ENCODE measurements at places on chromosomes 13 and 19.

DNA sequence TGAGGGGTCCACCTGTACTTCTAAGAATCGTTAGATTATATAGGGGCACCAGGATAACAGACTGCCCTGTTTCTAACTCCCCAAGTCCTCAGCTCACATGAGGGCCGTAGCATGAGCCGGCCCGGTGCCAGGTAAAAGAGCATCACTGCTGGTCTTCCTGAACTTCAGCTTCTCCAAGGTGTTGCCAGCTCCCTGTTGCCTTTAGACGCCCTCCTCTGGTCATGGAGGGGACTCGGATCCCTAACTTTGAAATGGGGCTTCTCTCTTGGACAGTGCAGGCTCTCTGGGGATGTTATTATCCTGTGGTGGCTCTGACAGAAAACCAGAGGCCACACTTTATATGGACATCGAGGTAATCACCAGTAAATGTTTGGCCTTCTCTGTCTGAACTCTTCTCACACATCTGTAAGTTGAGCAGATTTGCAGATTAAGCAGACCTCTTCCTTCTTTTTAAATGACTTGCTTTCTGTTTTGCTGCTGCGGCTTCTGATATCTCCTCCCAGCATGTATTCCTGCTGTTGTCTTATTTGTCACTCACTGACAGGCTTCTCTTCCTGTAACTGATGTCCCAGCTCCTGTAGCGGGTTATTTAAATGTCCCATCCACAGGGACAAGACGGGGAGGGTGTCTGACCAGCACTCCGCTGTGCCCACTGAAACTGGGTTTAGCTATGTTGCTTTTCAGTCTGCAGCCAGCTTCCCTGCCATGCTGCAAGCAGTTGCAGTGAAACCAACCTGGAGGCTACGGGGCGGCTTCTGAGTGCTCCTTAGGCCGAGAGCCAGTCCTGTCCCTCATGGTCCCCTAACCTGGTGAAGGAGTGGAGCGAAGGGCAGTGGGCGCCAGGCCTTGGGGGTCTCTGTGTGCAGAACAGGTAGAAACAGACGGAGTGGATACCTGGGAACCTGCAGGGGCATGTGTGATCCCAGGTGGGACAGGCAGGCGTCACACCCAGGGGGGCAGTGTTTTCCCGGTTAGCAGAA is 39.2 kb downstream of the TSSK6 start:
- DNase-seq, result no peak

DNA sequence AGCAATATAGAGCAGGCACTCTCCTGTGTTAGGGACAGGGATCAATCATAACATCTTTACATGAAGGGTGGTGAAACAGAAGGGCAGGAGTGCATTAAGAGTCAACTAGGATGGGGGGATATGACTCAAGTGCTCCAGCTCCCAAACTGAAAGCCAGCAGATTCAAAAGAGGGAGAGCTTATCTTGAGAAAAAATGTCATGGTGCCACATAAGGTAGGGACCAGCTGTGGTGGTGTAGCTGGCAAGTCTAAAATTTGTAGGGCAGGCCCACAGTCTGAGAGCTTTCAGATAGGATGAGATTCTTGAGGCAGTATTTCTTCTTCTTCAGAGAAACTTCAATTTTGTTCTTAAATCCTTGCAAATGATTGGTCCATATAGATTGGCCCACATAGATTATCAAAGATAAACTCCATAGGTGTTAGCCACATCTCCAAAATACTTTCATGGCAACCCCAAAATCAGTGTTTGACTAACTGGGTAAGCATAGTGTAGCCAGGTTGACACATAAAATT is 19.1 kb downstream of the DNAJC15 start:
- no peak for DNase-seq

DNA sequence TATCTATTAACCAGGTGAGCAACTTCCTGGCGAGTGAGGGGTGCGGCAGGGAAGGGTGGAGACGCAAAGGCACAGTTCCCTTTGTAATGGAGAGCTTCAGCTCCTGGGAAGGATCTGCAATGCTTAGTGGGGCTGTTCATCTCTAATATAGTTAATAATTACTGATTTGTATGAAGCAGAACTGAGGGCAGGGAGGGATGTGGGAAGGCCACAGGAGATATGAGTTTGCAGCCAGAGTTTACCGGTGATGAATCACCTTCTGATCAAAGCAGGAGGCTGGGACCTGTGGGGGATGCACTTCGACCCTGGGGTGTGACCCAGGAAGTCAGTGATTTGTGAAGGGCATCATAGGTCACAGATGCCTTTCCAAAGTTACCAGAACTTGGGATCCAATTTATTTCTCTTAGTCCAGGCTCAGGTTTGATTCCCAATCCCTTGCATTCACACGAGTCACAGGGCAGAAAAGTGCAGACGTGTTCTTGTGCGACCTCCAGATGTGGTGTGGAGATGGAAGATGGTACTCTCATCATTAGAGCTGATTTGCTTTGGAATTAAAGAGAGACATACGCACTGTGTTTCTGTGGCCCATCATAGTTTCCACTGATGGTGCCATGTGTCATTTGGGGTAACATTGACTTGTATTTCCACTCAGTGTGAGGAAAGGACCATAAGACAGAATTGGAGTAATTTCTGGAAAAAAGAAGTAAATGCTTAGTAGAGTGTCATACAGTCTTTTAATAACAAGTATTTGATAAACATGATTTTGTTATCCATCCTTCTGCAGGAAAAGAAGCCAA is 55.0 kb downstream of the LRCH1 start:
- no peak for DNase-seq

DNA sequence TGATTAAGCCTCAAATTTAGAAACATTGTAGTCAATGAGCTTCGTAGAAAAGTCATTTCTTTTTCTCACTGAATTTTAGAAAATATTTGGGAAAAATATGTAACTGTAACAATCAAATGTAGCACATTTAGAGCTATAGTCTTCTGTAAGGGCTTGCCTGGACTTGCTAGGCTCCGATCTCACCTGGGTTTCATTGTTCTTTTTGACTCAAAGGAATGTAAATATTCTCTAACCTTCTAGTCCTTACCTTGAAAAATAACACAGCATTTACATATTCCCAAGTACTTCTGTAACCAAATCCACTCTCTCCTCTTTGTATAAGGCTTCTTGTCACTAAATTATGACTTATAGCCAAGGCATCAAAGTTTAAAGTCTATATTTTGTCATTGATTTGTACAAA is 2.9 kb upstream of the UFM1 start:
- DNase-seq, result no peak

DNA sequence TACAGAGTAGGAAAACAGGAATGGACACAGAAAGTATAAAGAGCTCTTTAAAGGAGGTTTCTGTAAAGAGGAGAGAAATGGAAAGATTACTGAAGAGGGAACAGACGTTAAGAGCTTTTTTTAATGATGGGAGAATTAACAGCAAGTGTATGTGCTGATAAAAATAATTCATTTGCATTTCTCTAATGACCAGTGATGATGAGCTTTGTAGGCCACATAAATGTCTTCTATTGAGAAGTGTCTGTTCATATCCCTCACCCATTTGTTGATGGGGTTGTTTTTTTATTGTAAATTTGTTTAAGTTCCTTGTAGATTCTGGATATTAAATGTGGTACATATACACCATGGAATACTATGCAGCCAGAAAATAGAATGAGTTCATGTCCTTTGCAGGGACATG is 40.0 kb downstream of the MYO16 start:
- DNase-seq, result no peak

DNA sequence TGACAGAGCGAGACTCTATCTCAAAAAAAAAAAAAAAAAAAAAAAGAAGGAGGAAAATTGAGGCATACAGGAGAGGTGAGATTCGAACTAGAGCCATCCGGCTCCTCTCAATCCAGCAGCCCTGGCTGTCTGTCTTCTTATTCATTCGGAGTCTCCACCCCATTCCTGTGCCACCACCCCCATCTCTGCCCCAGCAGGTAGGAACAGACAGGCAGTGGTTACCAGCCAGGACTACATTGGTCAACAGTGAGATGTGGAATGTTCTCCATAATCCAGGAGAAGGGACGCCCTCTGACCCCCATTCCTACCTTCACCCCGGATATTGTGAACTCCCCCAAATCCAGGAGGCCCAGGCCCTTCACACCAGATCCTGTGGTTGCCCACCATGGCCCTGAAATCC is 6.6 kb upstream of the S1PR2 start:
- no peak for DNase-seq

GRCh38 chr19:39684267-39684666 is 20.0 kb upstream of the LGALS14 start:
- DNase-seq, result no peak

DNA sequence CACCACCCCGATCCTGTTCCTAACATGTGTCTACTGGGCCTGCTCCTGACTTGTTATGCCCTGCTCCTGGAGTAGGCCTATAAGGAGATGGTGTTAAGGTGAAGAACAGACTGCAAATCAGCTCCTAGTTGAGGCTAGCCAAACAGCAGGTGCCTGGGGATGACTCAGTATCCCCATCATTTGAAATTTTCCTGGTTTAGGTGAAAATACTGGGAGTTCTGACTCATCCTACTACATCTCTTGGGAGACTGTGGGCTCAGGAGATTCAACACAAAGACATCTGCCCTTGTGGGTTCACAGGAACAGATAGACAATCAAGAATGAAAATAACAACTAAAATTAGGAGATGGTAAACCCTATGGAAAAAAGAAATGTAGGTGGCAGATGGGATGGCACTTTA is 41.2 kb downstream of the BRD4 start:
- DNase-seq, result no peak

DNA sequence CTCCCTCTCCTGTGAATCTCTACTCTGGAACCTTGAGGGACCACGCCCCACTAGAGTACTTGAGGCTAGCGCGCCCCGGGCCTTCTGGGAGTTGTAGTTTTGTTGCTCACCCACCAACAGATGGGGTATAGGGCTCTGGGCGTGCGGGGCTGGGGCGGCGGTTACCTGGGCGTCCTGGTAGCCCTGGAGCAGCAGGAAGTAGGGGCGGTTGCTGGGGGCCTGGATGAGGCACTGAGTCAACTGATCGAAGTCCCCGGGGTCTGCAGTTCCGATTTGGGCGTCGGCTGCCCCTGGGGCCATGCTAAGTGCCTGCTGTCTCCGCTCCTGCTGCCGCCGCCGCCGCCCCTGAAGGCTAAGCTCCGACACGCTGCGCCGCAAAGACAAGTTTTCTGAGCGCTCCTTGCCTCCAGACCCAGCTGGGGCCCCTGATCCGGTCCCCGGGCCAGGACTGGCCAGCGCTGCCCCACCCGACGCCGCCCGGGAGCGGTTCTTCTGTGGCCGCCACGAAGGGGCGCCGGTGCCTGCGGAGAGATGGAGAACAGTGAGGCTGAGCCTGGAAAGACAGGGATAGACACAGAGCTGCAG is 5.3 kb downstream of the RASIP1 start:
- DNase-seq, result no peak

GRCh38 chr13:19959141-19959830 is 759 bp downstream of the ZMYM2 start:
- peak; percentile 69 for DNase-seq

DNA sequence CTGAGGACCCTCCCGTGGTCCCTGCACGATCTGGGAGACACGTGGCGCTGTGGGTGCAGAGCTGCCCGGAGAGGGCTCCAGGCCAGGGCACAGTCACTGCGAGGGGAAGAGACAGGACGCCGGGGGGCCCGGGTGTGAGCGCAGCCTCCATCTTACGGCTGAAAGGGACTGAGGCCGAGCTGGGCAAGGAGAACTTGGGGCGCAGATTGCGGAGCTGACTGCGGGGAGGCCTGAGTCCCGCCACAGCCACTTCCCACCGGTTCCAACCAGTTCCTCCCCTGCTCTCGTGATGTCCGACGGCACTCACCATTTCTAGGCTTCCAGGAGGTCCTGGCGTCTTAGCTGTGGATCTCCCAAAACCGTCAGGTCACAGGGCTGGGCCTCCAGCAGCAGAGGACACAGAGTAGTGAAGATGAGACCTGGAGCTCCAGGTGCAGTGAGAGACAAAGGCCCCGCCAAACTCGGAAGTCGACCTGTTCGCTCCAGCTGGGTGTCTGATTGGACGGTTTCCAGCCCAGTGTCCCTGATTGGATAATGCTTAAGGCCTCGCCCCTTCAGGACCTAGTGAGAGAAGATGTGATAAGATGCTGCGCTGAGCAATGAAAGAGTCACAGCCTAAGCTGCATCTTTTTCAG is 4.8 kb upstream of the ZNF253 start:
- DNase-seq, result peak; percentile 45

GRCh38 chr13:28408863-28409262 is 86.1 kb downstream of the FLT1 start:
- no peak for DNase-seq

DNA sequence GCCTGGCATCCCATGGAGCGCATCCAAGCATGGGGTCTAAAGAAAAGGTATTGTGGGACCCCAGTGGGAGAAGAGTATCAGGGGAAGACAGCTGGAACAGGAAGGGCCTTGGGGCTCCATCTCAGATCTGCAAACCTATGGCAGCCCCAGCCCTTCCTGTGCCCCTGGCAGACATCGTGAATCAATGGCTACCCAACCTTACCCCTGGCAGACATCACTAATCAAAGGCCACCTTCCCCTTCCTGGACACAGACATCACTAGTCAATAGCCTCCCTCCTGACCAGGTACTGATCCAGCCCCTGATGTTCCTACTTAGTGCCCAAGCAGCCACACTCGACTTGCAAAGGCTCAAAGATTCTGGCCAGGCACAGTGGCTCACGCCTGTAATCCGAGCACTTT is 15.8 kb downstream of the F2RL3 start:
- no peak for DNase-seq

DNA sequence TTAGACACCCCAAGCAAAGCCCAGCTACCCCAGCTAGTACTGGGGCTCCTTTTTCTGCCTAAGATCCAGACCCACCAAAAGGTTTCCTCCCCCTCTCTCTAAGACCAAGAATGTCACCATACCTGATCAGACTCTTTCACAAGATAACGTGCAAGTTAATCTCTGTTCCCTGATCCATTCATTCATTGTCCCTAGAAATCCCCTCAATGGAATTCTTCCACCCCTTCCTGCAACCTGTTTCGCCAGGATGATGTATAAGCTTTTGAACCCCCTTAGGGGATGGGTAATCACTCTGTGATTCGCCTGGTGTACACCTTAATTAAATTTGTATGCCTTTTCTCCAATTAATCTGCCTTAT is 17.3 kb upstream of the CLN5 start:
- no peak for DNase-seq

- DNase-seq, result no peak
Measured at GRCh38 chr19:40335855-40336600, 12.2 kb downstream of the C19orf47 start.

- DNase-seq, result no peak
Measured at GRCh38 chr13:79679334-79679733, 198.4 kb downstream of the NDFIP2 start.

All from central memory CD4-positive, alpha-beta T cell (primary cell).